IPS DF 6.9 (cell line): ENCODE measurements at places on chromosomes 3 and 15.

DNA sequence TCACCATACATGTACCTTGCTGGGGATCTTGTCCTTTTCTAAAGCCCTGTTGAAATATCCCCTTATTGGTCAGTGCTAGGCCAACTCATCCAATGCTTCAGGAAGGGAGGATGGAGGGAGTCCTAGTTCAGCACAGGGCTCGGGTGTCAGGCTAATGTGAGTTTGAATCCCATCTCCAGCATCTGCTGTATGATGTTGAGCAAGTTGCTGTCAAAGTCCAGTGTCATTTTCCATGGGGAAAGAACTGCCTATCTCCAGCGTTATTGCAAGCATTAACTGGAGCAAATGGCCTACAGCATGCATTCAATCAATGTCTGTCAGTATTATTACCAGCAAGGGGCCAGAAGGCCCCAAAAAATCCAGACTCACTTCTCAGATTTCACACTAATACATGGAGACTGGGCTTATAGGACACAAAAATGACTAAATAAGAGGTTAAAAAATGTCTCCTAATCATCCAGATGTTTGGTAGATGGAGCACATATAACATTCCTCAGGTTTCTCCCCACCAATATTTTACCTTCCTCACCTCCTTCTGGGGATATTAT is 40.8 kb downstream of the SRGAP3 start:
- no peak overlapping the region for H3K27ac ChIP-seq
- H3K4me1 ChIP-seq = peaks cover 3% of the 10 kb centered on the region; the same call in 1 of the 2 replicates
- no peaks in the 10 kb centered on the region for H3K36me3 ChIP-seq
- no peak overlapping the region for H3K4me3 ChIP-seq
- no peak for DNase-seq

- H3K4me3 ChIP-seq = no peak overlapping the region
- H3K27me3 ChIP-seq = no peaks in the 10 kb centered on the region
- H3K36me3 ChIP-seq = no peaks in the 10 kb centered on the region
Observed at GRCh38 chr3:138909904-138910303, 37.0 kb downstream of the FOXL2 start.

GRCh38 chr3:63473641-63474166 is 178.8 kb upstream of the SNTN start:
- H3K4me3 ChIP-seq = no peak overlapping the region
- DNase-seq = no peak
- no peaks in the 10 kb centered on the region for H3K27me3 ChIP-seq
- no peak overlapping the region for H3K27ac ChIP-seq

GRCh38 chr3:162842549-162843216 is 1346.1 kb downstream of the OTOL1 start:
- H3K4me3 ChIP-seq = no peak overlapping the region
- H3K27me3 ChIP-seq = no peaks in the 10 kb centered on the region
- H3K4me1 ChIP-seq = no peaks in the 10 kb centered on the region
- no peak for DNase-seq

DNA sequence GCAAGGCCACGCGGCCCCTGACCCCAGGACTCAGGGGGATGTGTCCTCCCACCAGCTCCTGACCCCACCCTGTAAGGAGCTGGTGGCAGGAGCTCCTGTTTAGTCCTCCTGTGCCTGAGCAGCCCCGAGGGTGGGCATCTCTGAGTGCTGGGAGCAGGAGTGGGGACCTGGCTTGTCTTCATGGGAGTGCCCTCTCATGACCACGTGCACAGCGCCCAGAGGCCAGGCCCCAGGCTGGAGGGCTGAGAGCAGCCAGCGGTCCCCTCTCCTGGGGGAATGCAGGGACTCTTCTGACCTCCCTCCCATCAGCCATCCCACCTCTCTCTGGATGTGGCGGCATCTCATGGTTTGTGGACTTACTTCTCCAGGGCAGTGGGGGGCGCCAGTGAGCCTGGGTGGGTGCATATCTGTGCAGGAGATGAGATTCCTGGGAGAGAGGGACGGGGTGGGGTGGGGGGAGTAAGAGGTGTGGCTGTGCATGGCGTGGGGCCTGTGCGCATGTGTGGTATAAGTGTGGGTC is 205.6 kb downstream of the TBC1D2B start:
- DNase-seq = no peak
- no peaks in the 10 kb centered on the region for H3K27me3 ChIP-seq
- no peaks in the 10 kb centered on the region for H3K4me1 ChIP-seq
- no peak overlapping the region for H3K27ac ChIP-seq
- no peak overlapping the region for H3K4me3 ChIP-seq
- no peaks in the 10 kb centered on the region for H3K36me3 ChIP-seq

GRCh38 chr3:94117729-94118128 is 54.9 kb downstream of the NSUN3 start:
- no peaks in the 10 kb centered on the region for H3K36me3 ChIP-seq
- no peak overlapping the region for H3K4me3 ChIP-seq
- no peaks in the 10 kb centered on the region for H3K27me3 ChIP-seq
- no peak overlapping the region for H3K27ac ChIP-seq
- no peaks in the 10 kb centered on the region for H3K4me1 ChIP-seq

DNA sequence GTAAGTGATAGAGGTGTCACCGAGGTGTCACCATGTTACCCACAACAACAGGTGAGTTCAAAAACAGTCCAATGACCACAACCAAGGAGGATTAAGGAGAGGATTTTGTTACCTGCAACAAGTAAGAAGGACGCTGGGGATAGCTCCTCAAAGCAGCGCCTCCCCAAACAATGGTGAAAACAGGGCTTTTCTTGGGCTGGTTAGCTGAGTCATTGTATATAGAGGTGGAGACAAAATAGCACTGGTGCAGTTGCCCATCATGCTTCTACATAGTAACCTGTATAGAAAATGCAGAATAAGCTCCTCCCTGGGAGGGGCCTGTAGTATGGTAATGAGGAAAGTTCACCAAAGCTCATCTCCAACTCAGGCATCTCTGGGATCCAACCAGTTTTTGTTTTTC is 116.9 kb upstream of the EIF1B start:
- H3K27ac ChIP-seq = no peak overlapping the region
- no peak for DNase-seq
- H3K27me3 ChIP-seq = no peaks in the 10 kb centered on the region
- H3K4me1 ChIP-seq = no peaks in the 10 kb centered on the region; the same call in 1 of the 2 replicates
- no peaks in the 10 kb centered on the region for H3K36me3 ChIP-seq

- H3K4me1 ChIP-seq = peaks cover 3% of the 10 kb centered on the region
- no peaks in the 10 kb centered on the region for H3K27me3 ChIP-seq
- H3K4me3 ChIP-seq = peak within 1 kb of the TSS; percentile 54; the same call in 1 of the 2 replicates
- no peaks in the 10 kb centered on the region for H3K36me3 ChIP-seq
- no peak for DNase-seq
- H3K27ac ChIP-seq = no peak within 1 kb of the TSS
Observed at GRCh38 chr15:57375827-57376695, at the start of gene CGNL1. TSS of gene CGNL1 (plus strand) at chr15:57376505. CDS start at chr15:57438000, 61,495 bp downstream.

GRCh38 chr3:55692295-55692956 is 205.3 kb upstream of the WNT5A start:
- peaks cover 2% of the 10 kb centered on the region; the same call in 1 of the 2 replicates for H3K4me1 ChIP-seq
- no peak for DNase-seq
- no peaks in the 10 kb centered on the region for H3K36me3 ChIP-seq
- H3K4me3 ChIP-seq = no peak overlapping the region
- no peak overlapping the region for H3K27ac ChIP-seq
- no peaks in the 10 kb centered on the region for H3K27me3 ChIP-seq

DNA sequence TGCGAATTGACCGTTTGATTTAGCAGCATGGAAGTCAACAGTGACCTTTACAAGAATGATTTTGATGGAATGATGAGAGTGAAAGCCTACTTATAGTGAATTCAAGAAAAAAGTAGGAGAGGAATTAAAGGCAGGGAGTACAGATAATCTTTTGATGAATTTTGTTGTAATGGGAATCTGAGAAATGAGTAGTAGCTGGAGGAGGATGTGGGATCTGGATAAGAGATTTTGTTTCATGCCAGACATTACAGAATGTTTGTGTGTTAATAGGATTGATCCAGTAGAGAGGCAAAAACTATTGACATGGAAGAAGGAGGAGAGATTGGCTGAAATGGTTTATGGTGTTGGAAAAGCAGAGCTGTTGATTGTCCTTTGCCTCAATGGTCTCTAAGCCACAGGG is 17.4 kb upstream of the ZNF609 start:
- H3K27ac ChIP-seq = no peak overlapping the region
- DNase-seq = no peak
- no peaks in the 10 kb centered on the region for H3K36me3 ChIP-seq

DNA sequence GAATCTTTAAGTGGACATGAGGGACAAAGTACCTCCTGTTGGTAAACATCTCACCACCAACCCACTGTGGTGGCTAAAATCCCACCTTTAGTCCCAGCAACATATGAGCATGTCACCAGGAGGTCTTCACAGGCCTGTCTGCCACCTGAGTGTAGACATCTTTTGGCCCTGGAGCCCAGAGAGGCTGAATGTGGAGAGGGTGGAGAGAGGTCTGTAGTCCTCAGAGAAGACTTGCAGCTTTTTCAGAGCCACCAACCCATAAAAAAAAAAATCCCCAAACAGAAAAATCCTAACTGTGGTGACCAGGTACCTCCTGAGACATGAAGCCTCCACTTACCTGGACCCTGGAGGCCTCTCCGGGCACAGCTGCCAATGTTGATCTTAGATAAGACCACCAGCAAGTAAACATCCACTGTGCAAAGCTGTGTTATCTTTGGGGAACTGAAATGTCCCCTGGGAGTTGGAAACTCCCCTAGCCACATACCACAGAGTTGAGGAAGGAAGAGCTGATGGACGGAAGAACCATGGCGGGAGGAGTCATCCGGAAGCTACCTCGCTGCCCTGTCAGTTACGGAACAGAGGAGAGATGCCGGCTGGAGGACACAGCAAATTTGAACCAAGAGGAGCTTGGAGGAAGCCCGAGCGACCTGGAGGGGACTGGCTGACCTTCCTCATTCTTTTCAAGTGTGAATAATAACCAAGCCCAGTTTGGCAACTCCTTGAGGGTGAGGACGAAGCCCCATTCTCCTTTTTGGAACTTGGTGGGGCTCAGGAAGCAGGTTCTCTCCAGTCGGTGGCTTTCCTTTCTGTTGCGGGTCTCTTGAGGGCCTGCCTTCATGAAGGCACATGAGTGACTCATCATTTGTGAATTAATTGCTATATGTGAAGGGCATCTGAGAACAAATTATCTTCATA is at the start of gene GHRL:
Gene GHRL (minus strand): TSS at position 443 of the 915 bp plus-strand sequence. CDS start 2,767 bp downstream, outside the sequence.
- no peak within 1 kb of the TSS for H3K27ac ChIP-seq
- no peak for DNase-seq
- H3K4me1 ChIP-seq = no peaks in the 10 kb centered on the region
- no peaks in the 10 kb centered on the region for H3K27me3 ChIP-seq
- no peak within 1 kb of the TSS for H3K4me3 ChIP-seq
- no peaks in the 10 kb centered on the region for H3K36me3 ChIP-seq

GRCh38 chr3:72047221-72047871 is 262.4 kb upstream of the PROK2 start:
- DNase-seq = no peak
- H3K36me3 ChIP-seq = no peaks in the 10 kb centered on the region
- H3K4me3 ChIP-seq = no peak overlapping the region
- H3K27ac ChIP-seq = no peak overlapping the region
- no peaks in the 10 kb centered on the region for H3K4me1 ChIP-seq
- no peaks in the 10 kb centered on the region for H3K27me3 ChIP-seq

GRCh38 chr3:151330899-151331298 is 1.6 kb upstream of the P2RY13 start:
- H3K36me3 ChIP-seq = no peaks in the 10 kb centered on the region
- no peaks in the 10 kb centered on the region for H3K4me1 ChIP-seq
- H3K4me3 ChIP-seq = no peak overlapping the region
- no peak for DNase-seq
- H3K27me3 ChIP-seq = no peaks in the 10 kb centered on the region
- H3K27ac ChIP-seq = no peak overlapping the region

GRCh38 chr15:36284911-36285310 is 294.5 kb upstream of the CDIN1 start:
- no peaks in the 10 kb centered on the region for H3K36me3 ChIP-seq
- H3K4me3 ChIP-seq = no peak overlapping the region
- H3K27me3 ChIP-seq = no peaks in the 10 kb centered on the region
- no peaks in the 10 kb centered on the region for H3K4me1 ChIP-seq
- DNase-seq = no peak
- no peak overlapping the region for H3K27ac ChIP-seq

GRCh38 chr3:95399585-95399984 is 1336.7 kb downstream of the NSUN3 start:
- no peaks in the 10 kb centered on the region for H3K27me3 ChIP-seq
- DNase-seq = no peak
- no peaks in the 10 kb centered on the region for H3K36me3 ChIP-seq

DNA sequence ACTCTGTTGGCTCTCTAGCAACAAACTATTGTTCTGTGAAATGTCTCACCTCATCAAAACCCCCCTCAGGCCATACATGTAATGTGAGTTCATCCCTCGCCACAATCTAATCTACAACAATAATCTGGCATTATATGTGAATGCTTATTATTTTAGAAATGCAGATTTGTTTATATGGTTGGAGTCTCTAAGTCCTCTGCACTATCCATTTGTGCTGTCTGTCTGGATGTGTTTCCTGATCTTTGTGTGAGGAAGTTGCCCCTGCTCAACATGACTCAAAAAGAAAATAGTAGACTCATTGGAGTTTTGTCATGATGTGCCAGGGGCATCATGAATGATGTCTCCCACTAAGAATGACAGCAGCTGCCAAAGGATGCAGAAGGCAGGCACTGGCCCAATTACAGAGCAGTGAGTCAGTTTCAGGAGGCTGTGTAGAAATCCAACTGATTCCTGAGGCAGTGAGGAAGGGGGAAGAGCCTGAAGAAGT is 161.6 kb upstream of the PDZRN3 start:
- no peaks in the 10 kb centered on the region for H3K36me3 ChIP-seq
- no peaks in the 10 kb centered on the region for H3K27me3 ChIP-seq

DNA sequence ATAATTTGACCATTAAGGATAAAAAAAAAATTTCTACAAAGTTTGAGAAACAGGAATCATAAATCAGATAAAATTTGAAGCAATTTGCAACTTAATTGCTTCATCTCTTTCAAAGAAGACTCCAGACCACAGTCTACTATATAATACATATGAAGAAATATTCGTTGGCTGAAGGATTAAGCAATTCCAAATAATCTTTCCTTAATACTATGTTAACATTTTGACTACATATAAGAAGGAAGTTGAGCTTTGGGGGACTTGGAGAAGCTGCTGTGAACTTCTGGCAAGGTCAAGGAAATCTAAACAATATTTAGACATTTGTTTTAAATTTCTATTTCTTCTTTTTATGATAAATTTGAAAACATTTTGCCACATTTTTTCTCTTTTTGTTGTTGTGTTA is 13.5 kb upstream of the GABRR3 start:
- no peak overlapping the region for H3K4me3 ChIP-seq
- H3K27me3 ChIP-seq = no peaks in the 10 kb centered on the region
- no peak overlapping the region for H3K27ac ChIP-seq
- no peaks in the 10 kb centered on the region for H3K4me1 ChIP-seq
- H3K36me3 ChIP-seq = no peaks in the 10 kb centered on the region

- no peak for DNase-seq
- no peak overlapping the region for H3K4me3 ChIP-seq
- no peak overlapping the region for H3K27ac ChIP-seq
- peaks cover 17% of the 10 kb centered on the region for H3K36me3 ChIP-seq
Observed at GRCh38 chr15:88635318-88635717, 3.5 kb upstream of the ISG20 start.

- H3K27me3 ChIP-seq = no peaks in the 10 kb centered on the region
- no peaks in the 10 kb centered on the region for H3K4me1 ChIP-seq
- no peaks in the 10 kb centered on the region for H3K36me3 ChIP-seq
Observed at GRCh38 chr3:189836795-189837194, 205.6 kb downstream of the TP63 start.

- no peaks in the 10 kb centered on the region for H3K27me3 ChIP-seq
- no peaks in the 10 kb centered on the region for H3K4me1 ChIP-seq
- no peak for DNase-seq
- no peak overlapping the region for H3K4me3 ChIP-seq
Observed at GRCh38 chr15:37771465-37771864, 163.0 kb upstream of the TMCO5A start.

GRCh38 chr15:81807186-81807585 is 238.6 kb downstream of the MEX3B start:
- H3K4me1 ChIP-seq = no peaks in the 10 kb centered on the region
- no peak for DNase-seq
- H3K4me3 ChIP-seq = no peak overlapping the region
- no peaks in the 10 kb centered on the region for H3K36me3 ChIP-seq
- no peak overlapping the region for H3K27ac ChIP-seq
- H3K27me3 ChIP-seq = no peaks in the 10 kb centered on the region
